ENCODE measurements at places on chromosomes 12 and 14.

GRCh38 chr14:77278461-77279230 is 7.6 kb upstream of the NGB start:
- no peak overlapping the region for H3K27ac ChIP-seq
- peaks cover 66% of the 10 kb centered on the region for H3K36me3 ChIP-seq
- no peak overlapping the region for H3K4me3 ChIP-seq
- H3K4me1 ChIP-seq: no peaks in the 10 kb centered on the region
- DNase-seq: no peak
- no peaks in the 10 kb centered on the region for H3K27me3 ChIP-seq

DNA sequence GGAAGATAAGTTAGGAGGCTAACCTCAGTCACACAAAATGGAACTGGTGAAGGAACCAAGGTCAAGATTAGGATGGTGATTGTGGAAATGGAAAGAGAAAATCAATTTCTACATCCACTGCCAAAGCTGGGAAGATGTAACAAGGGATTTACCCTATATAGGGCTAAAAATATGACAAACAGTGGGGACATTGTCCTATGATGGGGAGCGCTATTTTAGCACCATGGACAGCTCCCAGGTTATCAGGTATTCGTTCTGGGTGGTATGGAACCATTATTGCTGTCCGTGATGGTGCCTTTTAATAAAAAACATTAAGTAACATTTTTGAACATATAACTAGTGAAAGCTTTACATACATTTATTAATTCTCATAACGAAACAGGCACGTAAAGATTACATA is 124.0 kb downstream of the NDUFA12 start:
- DNase-seq: peak; percentile 18
- H3K27ac ChIP-seq: no peak overlapping the region
- no peaks in the 10 kb centered on the region for H3K36me3 ChIP-seq
- H3K4me1 ChIP-seq: peaks cover under 1% of the 10 kb centered on the region
- no peak overlapping the region for H3K4me3 ChIP-seq

GRCh38 chr12:75698052-75698451 is 186.6 kb upstream of the KRR1 start:
- no peaks in the 10 kb centered on the region for H3K27me3 ChIP-seq
- H3K4me1 ChIP-seq: no peaks in the 10 kb centered on the region
- no peak for DNase-seq
- no peak overlapping the region for H3K4me3 ChIP-seq
- no peak overlapping the region for H3K27ac ChIP-seq

DNA sequence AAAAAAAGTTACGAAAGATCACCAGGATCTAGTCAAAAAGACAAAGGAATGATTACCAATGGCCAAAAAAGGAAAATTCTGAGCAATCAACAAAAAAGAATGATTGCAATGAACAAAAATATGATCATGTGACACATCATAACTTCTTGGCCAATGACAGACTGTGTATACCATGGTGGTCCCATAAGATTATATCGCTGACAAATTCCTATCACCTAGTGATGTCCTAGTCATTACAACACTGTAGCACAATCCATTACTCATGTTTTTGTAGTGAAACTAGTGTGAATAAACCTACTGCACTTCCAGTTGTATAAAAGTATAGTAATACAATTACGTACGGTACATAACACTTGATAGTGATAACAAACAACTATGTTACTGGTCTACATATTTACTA is 12.3 kb downstream of the SEL1L start:
- H3K27me3 ChIP-seq: no peaks in the 10 kb centered on the region
- no peak overlapping the region for H3K4me3 ChIP-seq
- no peak overlapping the region for H3K27ac ChIP-seq
- peaks cover 4% of the 10 kb centered on the region for H3K36me3 ChIP-seq

GRCh38 chr12:125121106-125121505 is 55.9 kb downstream of the AACS start:
- no peaks in the 10 kb centered on the region for H3K27me3 ChIP-seq
- peaks cover 2% of the 10 kb centered on the region for H3K4me1 ChIP-seq
- no peak overlapping the region for H3K4me3 ChIP-seq
- peaks cover 56% of the 10 kb centered on the region for H3K36me3 ChIP-seq

GRCh38 chr12:89352242-89352491 is 134 bp downstream of the DUSP6 start:
- H3K36me3 ChIP-seq: no peaks in the 10 kb centered on the region
- no peak for DNase-seq
- peak overlapping the region; percentile 96 for H3K27ac ChIP-seq
- H3K27me3 ChIP-seq: no peaks in the 10 kb centered on the region

DNA sequence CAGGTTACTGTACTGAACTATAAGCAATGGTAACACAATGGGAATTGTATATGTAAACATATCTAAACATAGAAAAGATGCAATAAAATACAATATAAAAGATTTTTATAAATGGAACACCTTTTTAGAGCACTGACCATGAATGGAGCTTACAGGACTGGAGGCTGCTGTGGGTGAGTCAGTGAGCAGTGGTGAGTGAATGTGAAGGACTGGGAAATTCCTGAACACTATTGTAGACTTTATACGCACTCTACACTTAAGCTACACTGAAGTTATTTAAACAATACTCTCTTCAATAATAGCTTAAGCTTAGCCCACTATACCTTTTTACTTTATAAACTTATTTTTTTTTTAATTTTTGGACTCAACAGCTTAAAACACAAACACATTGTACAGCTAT is 313.5 kb downstream of the KCNC2 start:
- H3K27me3 ChIP-seq: no peaks in the 10 kb centered on the region
- DNase-seq: no peak
- no peak overlapping the region for H3K4me3 ChIP-seq
- H3K36me3 ChIP-seq: no peaks in the 10 kb centered on the region
- no peaks in the 10 kb centered on the region for H3K4me1 ChIP-seq
